GM04504 (cell line): ENCODE measurements at places on chromosomes 3 and 15.

- no peak for DNase-seq
Measured at GRCh38 chr3:25655659-25656058, 9.0 kb downstream of the TOP2B start.

- peak; percentile 56 for DNase-seq
Measured at GRCh38 chr3:64399205-64399800, 174.0 kb upstream of the PRICKLE2 start.

- no peak for DNase-seq
Measured at GRCh38 chr15:77504871-77505270, 84.2 kb downstream of the HMG20A start.

- DNase-seq = no peak
Measured at GRCh38 chr3:111901637-111902036, 42.6 kb downstream of the PHLDB2 start.

- no peak for DNase-seq
Measured at GRCh38 chr3:23809294-23809693, 3.5 kb downstream of the UBE2E1 start.

DNA sequence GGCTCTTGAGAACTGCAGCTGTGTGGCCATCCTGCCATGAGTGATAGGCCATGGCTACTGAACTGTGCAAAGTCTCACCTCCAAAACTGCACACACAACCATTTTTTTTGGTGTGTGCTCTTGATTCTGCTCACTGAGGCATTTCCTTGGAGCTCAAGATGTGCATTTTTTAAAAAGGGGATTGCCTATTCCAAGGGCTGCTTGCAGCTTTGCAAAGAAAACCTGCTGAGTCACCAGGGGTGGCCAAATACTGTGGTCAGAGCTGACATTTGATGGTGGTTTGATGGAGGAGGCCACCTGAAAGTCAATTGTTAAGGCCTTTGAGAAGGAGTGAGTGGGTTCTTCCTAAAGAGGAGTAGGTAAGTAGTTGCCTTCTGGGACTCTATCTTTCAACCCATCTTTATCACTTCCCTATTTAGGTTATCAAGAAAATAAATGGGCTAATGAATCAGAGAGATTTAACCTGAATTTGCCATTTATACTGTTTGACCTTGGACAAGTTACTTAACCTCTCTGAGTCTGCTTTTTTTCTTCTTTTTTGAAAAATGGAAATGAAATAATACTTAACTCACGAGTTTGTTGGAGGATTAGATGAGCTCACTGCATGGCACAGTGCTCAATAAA lies 87.9 kb downstream of the CHST2 start:
- DNase-seq = no peak

DNA sequence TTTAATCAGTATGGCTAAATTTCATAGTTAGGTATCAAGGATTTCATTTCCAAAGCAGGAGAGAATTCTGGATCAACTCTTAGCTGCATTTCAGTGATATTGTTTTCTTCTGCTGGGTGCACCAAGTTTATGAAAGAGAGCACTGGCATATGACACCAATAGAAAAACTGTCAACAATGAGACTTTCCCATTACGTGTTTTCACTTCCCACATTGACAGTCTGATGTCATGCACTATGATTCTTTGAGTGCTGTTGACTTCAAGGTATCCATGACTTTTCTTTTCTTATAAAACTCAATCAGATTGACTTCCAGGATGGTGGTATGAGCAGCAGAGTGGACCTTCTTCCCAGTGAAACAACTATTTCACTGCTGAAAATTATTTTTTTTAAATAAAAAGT lies 476.1 kb downstream of the EDEM1 start:
- DNase-seq = no peak

- no peak for DNase-seq
Measured at GRCh38 chr3:17359911-17360310, 382.5 kb downstream of the TBC1D5 start.

DNA sequence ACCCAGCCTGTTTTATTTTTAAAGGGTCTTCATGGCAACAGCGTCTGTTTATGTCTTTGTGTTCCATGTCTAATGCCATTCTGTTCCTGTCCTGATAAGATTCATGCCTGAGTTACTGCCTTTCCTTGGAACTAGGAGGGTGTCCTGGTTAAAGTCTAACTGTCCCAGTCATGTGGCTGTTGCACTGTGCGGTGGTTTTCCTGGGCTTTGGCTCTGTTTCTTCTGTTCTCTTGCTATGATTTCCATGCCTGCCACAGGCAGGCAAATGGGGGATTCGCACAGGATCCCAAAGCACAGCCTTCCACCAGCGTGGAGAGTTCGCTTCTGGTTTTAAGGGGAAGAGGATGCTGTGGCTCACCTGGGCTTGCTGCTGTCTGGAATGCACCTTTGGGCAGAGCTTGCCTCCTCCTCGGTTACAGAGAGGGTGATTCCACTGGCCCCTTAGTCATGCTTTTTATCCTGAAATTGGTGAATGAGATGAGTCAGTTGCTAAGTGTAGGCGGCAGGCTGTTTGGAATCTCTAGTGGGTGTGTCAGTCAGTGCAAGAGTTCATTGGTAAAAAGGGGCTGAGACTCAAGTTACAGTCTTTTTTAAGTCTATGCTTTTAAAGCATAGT lies 86.8 kb downstream of the CCK start:
- peak; percentile 67 for DNase-seq

DNA sequence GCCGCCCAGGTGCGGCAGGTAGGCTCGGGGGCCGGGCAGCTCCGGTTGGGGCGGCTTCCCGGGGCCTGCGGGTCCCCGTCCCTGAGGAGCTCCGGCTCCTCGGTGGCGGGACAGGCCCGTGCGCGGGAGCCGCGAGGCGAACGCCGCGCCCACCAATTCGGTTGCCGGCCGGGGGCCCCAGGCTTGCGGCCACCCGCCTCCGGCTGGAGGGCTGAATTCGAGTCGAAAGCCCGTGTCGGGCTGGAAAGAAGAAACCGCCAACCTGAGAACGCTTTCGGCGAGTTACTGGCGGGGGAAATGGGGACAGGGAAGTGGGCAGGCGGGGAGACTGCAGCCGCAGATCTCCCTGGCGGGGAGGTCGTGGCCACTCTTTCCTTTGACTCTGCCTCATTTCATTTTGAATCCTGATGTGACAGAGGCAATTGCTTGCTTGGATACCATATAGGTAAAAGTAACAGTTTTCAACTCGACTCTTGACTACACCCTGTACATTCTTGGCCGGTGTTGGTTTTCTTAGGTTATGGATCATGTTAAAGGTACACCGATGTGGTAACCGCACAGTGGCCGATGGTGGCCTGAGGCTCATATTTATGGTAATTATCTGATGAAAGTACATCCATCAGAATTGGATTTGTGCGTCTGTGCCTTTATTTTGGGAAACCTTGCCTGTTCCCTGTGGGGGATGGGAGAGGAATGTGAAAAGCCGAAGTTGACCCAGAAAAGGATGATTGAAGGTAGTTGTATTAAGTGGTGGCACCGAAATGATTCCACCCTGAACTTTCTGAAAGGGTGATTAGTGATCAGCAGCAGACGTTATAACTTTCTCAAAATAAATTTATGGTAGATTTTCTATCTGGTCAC lies 1.7 kb downstream of the B3GNT5 start:
- no peak for DNase-seq

- DNase-seq = no peak
Measured at GRCh38 chr3:31047673-31048072, 153.2 kb upstream of the GADL1 start.

DNA sequence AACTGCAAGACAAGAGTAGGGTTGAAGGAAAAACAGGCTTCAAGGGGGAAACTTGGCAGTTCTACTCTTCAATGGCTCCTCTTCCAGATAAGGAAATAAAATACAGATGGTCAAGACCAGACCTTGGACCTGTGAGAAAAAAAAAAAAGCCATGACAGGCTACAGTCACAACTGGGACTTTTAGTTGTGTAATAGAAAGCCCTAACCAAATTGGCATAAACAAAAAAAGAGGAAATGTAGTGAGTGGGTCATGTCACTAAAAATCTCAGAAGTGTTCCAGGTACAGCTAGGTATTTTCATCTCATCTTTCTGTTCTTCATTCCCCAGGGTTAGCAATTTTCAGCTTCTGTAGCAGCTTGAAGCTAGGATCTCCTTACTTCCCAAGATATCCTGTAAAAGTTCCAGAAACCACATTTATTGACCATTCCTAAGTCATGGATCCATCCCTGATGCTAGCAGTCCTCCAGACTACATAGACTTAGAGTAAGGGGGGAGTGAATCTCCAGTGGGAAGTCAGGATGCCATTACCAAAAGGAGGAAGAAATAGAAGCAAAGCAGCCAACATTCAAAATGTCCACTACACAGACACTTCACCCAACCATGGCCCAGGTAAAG lies 61.0 kb upstream of the CSTA start:
- no peak for DNase-seq

DNA sequence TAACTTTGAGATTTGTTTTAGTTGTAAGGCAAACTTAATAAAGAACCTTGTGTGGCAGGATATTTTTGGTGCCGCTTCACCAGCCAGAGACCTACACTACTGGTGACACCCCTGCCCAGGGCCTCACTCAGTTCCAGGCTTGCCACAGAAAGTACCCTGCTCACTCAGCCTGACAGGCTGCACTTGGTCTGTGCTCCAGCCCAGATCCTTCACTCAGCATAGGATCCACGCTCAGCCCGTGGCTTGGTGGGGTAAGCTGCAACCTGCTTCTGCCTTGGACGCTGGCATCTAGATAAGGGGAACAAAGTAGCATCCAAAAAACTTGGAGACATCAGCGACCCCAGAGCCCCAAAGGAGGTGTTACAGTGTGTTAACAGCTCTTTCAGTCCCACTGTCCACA lies 825.5 kb downstream of the EPHA3 start:
- no peak for DNase-seq

- no peak for DNase-seq
Measured at GRCh38 chr3:14853271-14853951, 34.6 kb downstream of the FGD5 start.

GRCh38 chr3:100044369-100044768 lies 69.9 kb downstream of the FILIP1L start:
- no peak for DNase-seq

DNA sequence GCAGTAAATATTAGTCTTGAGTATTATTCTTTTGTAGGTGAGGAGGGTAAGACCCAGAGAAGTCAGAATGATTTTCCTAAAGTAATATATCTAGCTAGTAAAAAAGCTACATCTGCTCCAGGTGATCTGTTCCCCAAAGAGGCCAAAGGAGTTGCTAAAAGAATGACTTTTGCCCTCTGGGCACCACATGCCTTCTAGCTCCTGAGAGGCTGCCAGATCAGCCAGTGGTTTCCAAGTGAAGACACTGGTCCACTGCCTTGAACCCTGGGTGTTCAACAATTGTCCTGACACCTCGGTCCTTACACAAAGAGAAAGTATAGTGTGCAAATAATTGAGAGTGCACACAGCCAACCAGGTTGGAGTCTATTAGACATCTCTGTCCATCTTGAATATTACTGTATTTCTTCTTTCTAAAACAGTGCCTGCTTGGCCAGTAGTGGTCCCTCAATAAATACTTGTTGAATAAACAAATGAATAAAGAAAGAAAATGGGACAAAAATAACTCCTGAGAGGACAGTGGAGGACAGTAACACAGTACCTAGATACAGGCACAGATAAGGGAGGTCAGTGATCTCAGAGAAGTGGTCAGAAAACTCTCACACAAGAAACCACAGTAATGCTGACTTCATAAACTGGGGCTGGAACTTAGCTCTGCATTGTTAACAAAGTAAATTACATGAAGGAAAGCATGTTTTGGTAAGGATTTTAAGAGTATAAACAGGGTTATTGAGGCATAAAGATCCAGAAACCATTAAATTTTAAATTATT lies 56.6 kb upstream of the CSTA start:
- DNase-seq = no peak

- no peak for DNase-seq
Measured at GRCh38 chr3:4575381-4575780, 82.2 kb downstream of the ITPR1 start.

DNA sequence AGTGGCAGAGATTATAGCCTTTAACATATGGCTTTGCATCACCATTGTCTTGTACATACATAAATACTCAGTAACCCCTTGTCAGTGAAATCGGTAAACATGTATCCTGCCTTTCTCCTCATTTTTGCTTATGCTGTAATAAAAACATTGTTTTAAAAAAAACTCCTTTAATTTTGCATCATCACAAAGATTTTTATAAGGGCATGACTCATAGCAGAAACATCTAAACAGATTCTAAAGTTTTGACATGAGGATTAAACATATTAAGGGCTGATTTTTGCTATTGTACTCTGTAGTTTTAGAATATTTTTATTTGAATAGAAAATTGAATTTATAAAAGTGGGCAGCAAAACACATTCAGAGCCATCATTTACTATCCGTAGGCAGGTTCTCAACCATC lies 275.9 kb downstream of the ZIC4 start:
- DNase-seq = peak; percentile 17

- DNase-seq = no peak
Measured at GRCh38 chr3:186976837-186977750, 46.8 kb downstream of the ST6GAL1 start.

DNA sequence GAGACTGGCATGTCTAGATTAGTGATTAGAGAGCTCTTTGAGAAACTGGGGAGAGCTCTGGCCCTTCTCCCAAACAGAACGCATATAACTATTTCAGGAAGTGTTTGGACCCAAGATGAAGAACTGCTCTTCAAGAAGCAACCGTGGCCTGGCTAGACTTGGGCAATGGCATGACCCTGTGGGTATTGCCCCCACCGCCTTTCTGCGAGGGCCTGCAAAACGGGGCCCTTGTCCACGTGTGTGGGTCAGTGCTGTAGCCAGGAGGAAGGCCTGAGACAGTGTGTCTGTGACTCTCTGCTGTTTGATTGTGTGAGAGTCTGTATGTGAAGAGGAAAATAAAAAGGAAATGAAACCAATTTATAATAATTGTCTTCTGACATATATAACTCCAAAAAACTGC lies 42.5 kb downstream of the EEFSEC start:
- no peak for DNase-seq

GRCh38 chr3:14988988-14989394 lies 41.6 kb downstream of the NR2C2 start:
- DNase-seq = no peak

DNA sequence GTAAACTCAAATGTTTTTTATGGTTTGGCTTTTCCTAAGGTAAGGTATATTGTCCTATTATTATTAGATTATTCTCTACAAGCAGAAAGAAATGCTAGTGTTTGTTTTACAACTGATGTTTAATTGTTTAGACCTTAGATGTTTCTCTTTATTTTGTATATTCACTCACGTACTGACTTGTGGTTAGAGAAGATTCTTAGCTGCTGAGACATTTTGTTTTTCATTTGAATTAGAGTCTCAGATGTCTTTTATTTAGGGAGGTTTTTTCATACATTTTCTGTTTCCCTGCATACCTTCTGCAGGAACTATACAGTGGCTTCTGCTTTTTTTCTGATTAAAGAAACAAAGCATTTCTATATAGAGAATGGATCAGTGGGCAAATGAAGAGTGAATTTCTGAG lies 110.9 kb downstream of the MYRIP start:
- DNase-seq = no peak

GRCh38 chr3:69087030-69087791 lies 2.5 kb downstream of the ARL6IP5 start:
- no peak for DNase-seq

DNA sequence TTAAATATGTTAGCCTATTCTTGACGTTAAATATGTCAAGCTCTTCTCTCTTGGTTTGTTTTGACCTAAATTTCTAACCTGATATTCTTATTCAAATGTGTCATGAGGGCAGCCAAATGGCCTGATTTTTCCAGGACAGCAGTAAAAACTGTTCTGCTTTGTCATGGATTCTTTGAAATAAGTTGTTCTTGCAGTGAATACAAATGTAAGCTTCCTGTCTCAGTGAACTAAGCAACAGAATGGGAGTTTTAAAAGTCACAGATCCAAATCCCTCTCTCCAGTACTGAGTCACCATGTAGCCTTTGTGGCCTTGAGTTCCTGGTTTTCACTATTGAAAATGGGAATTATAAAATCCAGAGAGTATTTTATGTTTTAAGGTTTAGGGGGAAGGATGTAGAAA lies 301.8 kb downstream of the NLGN1 start:
- DNase-seq = no peak
